Activated CD4-positive, alpha-beta T cell treated with anti-CD3 and anti-CD28 coated beads for 36 hours (primary cell): ENCODE measurements at places on chromosomes 11 and 22. TPM values are rescaled to one million over a fixed set of nuclear protein-coding genes. Genes with fewer than 3 reads are reported as not detected.
A peak's percentile ranks its signal among the peaks of the same experiment; 100 is the strongest.

GRCh38 chr11:70244698-70245097, 25.8 kb upstream of the PPFIA1 start:
- no peak for DNase-seq

DNA sequence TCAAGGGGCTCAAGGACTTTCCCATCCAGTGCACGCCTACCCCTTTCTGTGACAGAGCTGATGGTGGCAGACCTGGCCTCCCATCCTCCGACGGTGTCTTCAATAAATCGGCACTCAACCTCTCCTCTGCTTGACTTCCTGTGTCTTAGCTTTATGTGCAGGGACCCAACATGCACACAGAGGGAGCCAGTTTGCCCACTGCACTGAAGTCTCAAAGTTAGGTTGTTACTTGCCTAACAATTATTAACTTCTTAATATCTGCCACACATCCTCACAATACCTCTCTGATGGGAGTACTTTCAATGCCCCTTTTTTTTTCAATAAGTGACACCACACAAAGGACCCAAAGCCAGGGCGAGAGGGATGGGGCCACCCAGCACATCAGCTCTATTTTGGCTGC, 3.6 kb downstream of the IZUMO1R start:
- DNase-seq, result no peak

- no peak for DNase-seq
Observed at GRCh38 chr22:32043391-32043790, 330 bp downstream of the SLC5A1 start.

DNA sequence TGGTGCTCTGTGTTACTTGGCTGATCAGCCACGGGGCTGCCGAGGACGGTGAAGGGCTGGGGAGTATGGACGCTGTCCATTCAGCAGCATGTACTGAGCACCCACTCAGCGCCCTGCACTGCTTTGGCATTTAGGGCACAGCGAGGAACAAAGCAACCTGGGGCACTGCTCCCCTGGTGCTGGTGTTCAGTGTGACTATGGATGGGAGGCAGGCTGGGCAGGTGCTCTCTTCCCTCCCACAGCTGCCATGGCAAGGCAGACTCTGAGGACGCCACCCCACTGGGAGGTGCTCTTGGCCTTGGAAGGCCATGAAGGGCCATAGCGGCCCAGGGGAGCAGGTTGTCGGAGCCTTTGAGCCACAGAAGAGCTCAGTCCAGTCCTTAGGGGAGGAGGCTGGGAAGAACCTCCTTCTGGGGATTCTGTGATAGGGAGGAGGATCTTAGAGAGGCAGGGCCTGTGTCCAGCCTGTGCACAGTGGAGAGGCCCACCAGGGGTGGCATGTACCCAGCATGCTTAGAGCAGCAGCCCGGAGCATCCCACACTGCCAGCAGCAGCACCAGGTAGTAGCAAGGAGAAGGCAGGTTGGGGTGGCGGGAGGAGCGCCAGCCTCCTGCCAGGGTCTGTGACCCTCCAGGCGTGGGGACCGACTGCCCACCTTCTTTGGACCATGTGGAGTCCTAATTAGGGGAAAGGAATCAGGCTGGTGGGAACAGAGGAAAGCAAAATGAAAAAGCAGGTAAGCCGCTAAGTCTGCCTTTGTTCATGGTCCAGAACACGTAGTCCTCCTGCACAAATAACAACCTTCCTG, 141.8 kb downstream of the MPPED1 start:
- no peak for DNase-seq

DNA sequence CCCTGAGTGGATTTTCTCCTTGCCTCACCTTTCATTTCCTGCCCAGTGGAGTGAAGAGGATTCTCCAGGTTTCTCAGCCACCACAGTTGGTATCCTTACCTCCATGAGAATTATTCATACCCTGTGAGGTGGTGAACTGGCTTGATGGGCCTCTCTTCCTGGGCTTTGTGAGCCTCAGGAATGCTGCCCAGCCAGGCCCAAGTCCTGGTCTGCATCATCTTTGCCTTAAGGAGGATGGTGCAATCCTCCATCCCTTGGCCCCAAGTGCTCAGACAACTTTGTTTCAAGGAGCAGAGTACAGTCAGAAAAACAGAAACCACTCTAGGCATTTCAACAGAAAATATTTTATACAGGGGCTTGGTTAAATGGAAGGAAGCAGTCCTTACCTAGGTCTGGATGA, 114.2 kb upstream of the CADM1 start:
- DNase-seq, result no peak

GRCh38 chr11:119878990-119879389, 150.0 kb upstream of the NECTIN1 start:
- no peak for DNase-seq

DNA sequence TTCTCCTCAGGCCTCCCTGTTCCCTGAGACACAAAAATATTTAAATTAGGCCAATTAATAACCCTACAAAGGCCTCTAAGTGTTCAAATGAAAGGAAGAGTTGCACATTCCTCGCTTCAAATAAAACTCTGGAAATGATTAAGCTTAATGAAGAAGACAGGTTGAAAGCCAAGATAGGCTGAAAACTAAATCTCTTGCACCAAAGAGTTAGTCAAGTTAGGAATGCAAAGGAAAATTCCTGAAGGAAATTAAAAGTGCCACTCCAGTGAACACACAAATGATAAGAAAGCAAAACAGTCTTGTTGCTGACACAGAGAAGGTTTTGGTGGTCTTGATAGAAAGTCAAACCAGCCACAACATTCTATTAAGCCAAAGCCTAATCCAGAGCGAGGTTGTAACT, 574.4 kb downstream of the OPCML start:
- no peak for DNase-seq

- DNase-seq, result no peak
Observed at GRCh38 chr11:62889484-62890437, 9.1 kb downstream of the SLC3A2 start.

- no peak for DNase-seq
Observed at GRCh38 chr11:108501396-108501795, 3.2 kb upstream of the POGLUT3 start.

DNA sequence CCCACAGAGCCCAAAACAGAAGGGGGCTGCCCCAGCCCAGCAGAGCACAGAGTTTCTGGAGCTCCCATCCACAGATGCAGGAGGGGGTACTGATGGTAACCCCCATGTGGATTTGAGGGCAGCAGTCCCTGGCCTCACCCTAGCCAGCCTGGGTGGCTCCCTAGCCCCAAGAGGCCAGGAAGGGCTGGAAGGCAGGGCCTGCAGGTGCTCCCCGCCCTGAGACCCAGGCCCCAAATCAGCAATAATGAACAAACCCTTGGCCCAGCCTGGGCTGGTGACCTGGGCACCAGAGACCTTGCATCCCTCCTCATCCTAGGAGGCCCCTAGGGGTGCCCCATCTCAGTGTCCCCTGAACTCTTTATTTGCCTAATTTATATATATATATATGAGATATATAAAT, 61.6 kb downstream of the MORC2 start:
- no peak for DNase-seq

DNA sequence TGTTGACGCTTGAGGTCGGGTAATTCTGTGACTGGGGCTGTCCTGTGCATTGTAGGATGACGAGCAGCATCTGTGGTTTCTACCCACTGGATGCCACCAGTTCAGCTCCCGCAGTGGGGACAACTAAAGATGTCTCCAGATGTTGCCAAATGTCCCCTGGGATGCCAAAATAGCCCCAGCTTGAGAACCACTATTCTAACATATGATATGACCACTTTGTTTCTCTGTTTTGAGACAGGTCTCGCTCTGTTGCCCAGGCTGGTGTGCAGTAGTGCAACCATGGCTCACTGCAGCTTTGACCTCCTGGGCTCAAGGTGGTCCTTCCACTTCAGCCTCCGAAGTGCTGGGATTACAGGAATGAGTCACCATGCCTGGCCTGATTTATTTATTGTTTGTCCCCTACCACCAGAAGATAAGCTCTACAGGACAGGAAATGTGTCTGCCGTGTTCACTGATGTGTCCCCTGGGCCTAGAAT, 4.4 kb upstream of the MEN1 start:
- no peak for DNase-seq

DNA sequence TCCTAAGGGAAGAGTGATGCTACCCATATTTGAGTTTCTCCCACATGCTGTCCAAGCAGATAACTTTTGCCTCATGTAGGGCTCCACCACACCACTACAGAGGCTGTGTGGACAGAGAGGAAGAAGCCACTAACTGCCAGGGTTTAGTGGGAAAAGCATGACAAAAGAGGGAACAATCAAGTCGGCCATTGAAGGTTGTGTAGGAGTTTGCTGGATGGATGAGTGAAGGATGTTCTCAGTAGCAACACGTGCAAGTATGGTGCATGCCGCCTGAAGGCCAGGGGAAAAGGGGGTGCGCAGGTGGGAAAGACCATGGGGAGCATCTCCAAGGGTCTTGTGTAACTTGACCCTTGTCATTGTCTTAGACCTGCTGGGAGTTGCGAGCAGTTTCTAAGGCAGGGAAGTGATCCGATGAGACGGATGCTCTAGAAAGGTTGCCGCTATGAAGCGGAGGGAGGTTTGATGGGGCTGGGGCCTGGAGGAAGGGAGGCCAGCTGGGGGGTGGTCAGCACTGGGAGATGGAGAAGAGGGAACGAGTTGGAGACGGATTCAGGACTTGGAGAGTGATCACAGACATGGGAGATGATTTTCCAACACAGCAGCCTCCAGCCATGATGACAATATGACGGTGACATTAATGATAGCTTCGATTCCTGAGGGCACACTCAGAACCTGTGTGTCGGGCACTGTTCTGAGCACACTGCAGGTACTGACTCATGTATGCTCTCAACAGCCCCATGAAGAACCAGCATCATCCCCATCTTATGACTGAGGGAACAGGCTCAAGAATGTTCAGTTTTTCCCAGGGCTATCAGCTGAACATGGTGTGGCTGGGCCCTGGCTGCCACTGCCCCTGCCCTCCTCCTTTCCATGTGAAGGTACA, 53.7 kb downstream of the CD6 start:
- peak; percentile 61 for DNase-seq

DNA sequence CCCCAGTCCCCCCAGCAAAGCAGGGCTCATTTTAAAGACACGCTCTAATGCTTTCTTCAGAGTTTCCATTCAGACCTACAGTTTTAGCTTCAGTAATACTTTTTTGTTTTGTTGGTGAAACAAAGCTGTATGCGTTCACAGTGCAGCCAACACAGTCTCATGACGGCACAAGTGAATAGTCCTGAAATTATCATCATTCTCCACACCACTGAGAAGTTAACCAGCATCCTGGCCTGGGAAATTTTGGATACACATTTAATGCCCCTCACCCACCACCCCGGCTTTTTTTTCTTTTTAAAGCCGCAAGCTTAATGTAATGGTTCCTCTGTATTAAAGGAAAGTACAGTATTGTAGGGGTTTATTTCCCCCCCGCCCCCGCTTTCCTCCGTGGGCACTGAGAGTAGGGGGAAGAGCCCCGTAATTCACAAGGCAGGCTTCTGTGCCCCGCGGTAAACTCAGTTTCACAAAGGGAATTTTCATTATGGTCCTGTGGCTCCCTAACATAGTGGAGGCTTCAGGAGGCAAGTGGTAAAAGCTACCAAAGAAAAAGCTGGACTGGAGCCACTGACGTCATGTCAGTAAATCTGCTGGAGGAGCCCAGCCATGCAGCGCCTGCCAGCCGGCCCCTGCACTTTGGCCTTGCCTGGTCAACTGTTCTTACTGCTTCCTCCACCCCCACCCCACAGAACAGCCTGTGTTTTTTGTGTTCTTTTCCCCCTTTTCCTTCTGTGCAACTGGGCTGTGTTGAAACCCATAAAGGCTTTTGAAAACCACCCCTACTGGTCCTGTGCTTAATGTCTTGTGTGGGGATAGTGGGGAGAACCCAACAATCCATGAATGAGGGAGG, 18.2 kb downstream of the TEAD1 start:
- DNase-seq, result no peak

GRCh38 chr11:47207459-47207858, 7.3 kb upstream of the DDB2 start:
- DNase-seq, result no peak

DNA sequence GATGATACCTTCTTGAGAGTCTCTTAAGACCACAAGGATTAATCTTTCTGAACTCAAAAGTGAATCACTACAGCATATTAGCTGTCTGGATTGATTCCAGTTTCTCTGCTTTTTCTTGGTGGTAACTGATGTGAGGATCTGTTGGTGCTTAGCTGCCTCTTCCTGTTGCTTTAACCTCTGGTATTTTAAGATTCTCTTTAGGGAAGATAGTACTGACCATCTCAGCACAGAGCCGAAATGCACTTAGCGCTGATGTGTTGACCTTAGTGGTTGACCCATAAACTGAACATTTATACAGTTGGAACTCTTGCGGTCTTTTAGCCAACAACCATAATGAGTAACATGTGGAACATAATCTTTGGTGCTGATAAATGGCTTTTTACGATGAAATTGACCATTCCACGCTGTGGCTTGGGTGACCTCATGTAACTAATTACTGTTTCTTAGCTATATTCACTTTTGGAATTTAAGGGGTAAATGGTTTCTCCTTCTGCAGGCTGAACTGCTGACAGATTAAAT, 33.7 kb downstream of the APLP2 start:
- DNase-seq, result no peak

- peak; percentile 5 for DNase-seq
Observed at GRCh38 chr11:284105-285020, 4.6 kb upstream of the PGGHG start.

- DNase-seq, result peak; percentile 14
Observed at GRCh38 chr11:121767433-121767832, 314.7 kb upstream of the SORL1-AS1 start.

DNA sequence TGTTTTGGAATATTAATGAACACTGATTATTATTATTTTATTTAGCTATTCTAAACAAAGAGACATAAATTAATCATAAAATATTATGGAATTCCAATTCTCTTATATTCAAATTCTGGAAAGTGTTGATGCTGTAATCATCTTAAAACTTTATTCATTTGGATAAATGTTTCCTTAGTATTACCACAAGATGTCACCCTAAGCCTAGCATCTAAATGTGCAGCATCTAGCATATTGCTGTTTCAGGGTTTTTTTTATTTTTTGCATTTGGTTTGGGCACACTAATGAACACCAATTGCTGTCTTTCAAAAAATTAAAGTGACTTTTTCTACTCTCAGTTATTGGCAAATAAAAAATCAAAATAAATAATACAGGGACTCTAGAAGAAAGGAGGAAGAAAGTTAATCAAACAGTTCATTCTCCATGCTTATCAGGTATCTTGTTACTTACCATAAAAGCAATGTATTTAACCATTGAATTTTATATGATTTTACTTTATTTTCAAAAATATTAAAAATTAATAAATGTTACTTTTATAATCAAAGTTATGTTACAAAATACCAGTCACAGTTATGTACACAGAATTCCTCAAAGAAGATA, 31.8 kb downstream of the DLG2 start:
- no peak for DNase-seq

DNA sequence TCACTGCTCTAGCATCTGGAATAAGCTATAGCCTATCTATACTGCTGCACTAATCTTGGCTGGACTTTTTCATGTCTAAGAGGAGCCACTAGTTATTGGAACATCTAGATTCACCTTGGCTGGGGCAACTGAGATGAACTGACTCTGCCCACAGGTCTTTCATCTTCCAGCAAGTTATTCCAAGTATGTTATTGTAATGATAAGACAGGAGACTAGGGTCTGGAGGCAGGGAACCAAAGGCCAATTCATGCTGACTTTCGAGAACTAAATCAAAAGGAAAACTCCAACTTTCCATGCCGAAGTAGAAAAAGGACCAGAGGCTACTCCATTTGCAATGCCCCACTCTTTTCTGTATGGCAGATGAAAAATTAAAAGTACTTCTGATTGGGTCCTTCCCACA, 1243.0 kb upstream of the RAG2 start:
- DNase-seq, result no peak

PGGHG gene
- 73.4 TPM for total RNA-seq

KRTAP5-10 gene
- total RNA-seq, result not detected

USH1C gene
- not detected for total RNA-seq

ZBED5 gene
- total RNA-seq, result 34.1 TPM

TNNI2 gene
- not detected for total RNA-seq

RAB38 gene
- 3.1 TPM for total RNA-seq

RAG1 gene
- total RNA-seq, result 0.30 TPM

AHNAK gene
- 54.7 TPM for total RNA-seq

KCNE3 gene
- not detected for total RNA-seq
